Activated CD4-positive, alpha-beta T cell treated with anti-CD3 and anti-CD28 coated beads, Interleukin-2, amount 50 U/mL, for 24 hours (primary cell): ENCODE measurements at places on chromosomes 7 and 10.

GRCh38 chr7:110868458-110868857, 222.5 kb upstream of the LRRN3 start:
- no peak for DNase-seq

DNA sequence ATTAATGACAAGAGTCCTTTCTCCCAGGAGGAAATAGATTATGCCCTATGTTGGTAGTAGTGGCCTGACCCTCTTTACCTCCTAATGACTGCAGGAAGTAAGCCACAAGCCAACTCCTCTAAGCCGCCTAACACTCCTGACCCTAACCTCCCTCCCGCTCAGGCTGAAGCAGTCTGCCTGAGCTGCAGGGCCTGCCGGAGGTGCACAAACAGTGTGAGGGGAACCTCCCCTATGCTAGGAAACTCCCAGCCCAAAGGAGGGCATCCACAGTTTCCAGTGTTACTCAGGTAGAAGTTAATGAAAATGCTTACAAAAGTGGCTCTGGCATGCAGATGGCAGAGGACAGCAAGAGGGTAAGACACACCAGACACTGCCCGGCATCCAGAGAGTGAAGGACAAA, 294.4 kb upstream of the GALNT17 start:
- no peak for DNase-seq

DNA sequence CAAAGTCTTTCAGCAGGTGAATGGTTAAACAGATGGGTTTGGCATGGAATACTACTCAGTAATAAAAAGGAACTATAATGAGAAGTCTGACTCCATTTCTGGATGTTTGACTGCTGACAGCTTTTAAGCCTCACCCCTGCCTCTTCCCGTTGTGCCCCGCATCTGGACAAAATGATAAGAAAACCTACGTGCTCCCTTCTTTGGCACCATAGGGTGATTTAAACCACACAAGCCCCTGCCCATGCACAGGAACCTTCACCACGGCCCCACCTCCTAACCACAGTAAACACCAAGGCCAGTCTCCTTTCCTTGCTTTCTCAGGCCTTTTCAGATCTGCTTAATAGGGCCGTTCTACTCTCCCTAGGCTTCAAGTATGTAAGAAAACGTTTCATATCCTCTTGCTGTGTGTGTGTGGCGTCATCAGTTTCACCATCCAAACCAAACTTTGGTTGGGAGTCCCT, 47.1 kb upstream of the UBN2 start:
- no peak for DNase-seq

DNA sequence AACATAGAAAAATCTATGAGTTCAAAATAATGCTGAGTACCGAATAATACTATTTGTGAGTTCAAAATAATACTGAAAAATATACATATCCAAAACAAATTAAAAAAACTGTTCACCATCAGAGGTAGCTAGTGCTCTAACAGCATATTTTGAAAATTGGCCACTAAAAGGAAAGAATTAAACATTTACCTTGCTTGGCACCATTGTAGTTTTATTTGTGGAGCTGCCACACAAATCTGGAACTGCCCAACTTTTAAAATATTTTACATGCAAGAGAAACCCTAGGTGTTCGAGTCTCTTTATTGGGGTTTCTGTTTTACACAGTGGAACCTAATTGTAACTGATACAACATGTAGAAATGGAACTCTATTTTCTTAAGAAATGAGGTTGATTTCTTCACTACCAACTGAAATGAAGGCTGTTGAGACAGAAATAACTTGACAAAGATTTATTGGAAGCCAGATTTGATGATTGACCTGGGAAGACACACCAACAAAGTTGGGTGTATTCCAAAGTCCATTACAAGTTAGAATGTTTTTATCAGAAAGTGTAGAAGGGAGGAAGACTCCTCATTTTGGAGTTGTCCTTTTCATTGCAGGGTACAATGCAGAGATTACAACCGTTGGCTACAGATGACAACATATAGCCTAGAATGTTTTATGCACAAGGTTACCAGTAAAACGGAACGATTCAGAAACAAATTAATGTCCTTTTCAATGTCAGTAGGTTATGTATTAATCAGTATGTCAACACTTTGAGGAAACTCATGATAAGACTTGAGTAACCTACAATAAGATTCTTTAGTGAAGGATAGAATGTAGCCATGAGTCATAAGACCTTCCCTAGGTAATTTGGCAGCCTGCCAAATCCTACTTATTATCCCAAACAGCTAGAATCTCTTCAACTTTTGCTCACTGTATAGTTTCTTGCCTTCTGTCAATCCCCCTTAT, 73.8 kb upstream of the PAPSS2 start:
- no peak for DNase-seq
